ENCODE measurements at places on chromosomes 6 and 20. TPM values are rescaled to one million over a fixed set of nuclear protein-coding genes. Genes with fewer than 3 reads are reported as not detected.

DNA sequence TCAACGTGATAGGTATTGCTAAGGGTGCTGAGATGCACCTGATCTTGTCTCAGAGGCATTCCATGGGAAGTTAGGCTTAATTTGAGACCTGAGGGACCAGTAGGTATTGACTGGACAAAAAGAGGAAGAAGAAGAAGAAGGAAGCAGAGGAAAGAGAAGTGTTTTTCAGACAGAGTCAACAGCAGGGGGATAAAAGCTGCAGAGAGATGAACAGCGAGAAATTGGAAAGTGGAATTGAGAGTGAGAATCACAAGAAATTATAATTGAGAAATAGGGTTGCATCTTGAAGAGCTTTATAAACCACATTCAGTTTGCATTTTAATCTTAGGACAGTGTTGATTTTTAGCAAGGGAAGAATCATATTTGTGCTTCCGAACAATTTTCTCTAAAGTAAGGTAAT is 254.0 kb downstream of the CD83 start:
- DNase-seq: no peak

DNA sequence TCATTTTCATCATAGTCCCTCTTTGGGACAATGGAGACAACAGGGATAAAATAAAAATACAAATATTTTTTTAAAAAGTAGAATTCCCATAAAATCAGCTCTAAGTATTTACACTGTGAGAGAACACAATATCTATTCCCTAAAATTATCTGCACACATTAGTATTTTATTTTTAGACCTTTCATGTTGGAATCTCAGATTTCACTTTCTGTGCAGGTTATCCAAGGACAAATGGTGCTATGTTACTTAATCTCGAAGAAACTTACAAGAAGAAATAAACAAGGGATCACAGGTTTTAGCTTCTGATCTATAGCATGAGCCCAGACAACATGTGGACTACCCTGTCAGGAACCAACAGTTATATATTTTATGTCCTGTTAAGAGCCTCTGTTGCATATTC is 23.0 kb upstream of the LYRM2 start:
- no peak for DNase-seq

- DNase-seq: peak; percentile 14
These were observed 94.0 kb upstream of the NHSL1 start for GRCh38 chr6:138593124-138593877.

GRCh38 chr6:11613858-11614257 is 76.3 kb downstream of the TMEM170B start:
- no peak for DNase-seq

DNA sequence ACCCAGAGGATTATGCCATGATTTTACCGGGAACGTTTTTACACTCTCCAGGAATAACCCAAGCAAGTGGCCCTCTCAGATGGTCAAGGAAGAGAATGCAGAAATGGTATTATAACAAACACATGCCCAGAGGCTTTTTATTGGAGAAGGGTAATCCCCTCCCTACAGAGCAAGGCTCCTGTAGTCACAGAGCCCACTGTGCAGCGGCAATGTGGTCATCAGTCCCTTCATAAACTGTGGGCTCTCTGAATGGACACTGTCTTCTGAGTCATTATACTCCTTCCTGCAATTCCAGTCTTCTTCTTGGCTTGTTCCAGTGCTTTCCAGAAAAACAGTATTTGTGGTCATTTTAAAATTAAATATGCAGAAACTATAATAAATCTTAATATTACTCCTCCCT is 74.7 kb downstream of the LAMA4 start:
- no peak for DNase-seq

DNA sequence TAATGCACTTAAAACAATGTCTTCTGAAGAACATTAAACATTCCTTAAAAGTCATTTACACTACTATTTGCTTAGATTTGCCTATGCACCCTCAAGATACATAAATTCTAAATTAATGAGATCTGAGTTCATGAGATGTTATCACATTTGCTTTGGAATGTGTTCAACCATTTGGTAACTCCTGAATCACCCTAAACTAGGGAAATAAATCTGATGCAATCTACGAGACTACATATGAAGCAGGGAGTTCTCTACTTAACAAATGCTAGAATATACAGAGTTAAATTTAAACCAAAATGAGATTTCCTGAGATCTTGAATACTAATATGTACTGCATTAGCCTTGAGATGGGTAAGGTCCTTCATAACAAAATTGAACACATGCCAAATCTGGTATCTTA is 170.1 kb downstream of the CLIC5 start:
- DNase-seq: no peak

- no peak for DNase-seq
These were observed 159.1 kb downstream of the ZDHHC14 start for GRCh38 chr6:157539900-157540752.

DNA sequence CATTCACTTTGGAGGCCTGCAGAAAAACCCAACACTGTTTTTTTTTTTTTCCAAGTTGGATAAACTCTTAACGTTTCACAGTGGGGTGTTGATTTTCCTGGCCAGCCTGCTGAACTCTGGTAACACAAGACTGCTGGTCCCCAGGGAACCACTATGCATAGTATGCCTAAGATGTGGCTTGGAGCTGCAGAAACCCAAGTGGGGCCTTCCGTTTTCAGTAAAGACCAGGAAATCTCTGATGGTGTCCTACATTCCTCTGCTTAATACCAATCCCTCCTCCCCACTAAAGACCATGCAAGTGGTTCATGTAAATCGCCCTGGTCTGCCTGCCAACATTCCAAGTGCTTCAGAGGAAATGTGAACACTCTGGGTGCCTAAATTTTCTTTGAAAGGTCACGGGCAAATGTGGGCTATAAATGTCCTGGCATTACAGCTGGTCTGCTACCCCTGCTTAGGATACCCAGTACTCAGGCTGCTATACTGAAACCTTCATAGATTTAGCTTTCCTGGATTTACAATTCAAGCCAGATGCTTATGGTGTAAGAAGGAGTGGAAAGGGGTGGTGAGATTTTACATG is 615.4 kb downstream of the MAFB start:
- DNase-seq: no peak

DNA sequence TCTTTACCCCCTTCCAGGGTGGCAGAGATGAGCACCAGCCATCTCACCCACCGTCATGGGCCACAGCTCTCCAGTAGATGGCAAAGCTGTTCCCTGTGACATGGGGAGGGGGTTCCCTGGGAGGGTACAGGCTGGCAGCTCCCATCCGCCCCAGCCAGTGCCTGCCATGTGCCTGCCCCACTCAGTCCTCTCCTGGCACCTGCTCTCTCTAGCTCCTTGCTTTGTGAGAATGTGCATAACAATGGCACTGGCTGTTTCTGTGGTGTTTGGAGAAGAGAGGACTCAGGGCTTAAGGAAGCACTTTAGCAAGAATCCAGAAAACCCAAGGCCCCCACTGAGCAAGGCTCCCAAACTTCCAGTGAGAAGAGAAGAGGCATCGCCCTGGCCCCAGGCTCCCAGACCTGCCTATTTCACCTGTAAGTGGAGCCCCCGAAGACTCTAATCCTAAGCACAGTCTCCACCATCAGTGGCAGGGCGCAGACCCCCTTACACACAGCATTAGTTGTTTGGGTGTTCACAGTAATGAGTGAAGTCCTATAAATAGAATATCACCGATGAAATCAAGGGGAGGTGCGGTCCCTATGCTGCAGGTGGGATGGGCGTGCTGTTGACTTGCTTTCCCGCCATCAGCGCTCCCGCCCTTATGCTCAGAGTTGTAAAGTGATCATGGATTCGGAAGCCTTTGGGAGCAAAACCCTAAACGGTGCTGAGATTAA is 110.2 kb downstream of the AGPAT4 start:
- no peak for DNase-seq

DNA sequence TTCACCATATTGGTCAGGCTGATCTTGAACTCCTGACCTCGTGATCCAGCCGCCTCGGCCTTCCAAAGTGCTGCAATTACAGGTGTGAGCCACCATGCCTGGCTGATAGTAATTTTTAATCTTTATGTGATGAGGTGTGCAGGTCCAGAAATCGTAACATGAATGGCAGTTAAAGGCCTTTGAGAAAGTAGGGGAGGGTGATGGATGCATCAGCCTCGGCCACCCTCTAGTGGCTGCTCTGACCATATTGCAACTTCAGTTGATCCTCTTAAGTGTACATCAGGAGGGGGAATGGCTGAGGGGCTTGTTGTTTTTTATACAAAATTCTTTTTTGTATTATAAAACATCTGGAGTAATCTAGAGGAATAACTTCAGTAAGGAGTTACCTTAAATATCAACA is 193.0 kb downstream of the ZFAND3 start:
- peak; percentile 4 for DNase-seq

Gene GSTA5
- not detected for total RNA-seq
